Hepatocyte (in vitro differentiated cells): ENCODE measurements at places on chromosomes 3 and 15. TPM values are rescaled to one million over a fixed set of nuclear protein-coding genes. Genes with fewer than 3 reads are reported as not detected.

- no peak for DNase-seq
These were observed 3.1 kb upstream of the FMN1 start for GRCh38 chr15:33197636-33198035.

The RBPMS2 gene
- total RNA-seq: 0.27 and 1.2 TPM in 2 replicates

GRCh38 chr3:107092121-107092520 is 285.1 kb upstream of the CCDC54 start:
- no peak for DNase-seq

- DNase-seq: no peak
These were observed 87.9 kb downstream of the SATB1 start for GRCh38 chr3:18337231-18337630.

The HYKK gene
- 1.7 and 3.6 TPM in 2 replicates for total RNA-seq

DNA sequence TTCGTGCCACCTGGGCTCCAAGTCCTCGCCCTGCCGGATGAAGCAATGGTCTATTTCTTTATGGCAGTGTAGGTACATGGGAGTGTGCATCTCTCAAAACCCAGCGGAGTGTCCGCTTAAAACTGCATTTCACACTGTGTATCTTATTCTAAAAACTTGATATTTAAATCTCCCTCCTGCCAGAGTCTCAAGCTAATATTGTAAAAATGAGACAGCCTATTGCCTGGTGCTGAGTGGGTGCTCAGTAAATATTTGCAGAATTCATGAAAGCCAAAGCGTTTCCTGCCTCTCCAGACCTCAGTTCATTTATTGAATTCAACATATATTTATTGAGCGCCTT is 330 bp upstream of the TBC1D2B start:
- DNase-seq: no peak

The IL5RA gene
- 1.5 TPM in 1 of 2 replicates, not detected in the other for total RNA-seq

GRCh38 chr3:172654470-172654869 is 56.4 kb downstream of the NCEH1 start:
- DNase-seq: no peak

DNA sequence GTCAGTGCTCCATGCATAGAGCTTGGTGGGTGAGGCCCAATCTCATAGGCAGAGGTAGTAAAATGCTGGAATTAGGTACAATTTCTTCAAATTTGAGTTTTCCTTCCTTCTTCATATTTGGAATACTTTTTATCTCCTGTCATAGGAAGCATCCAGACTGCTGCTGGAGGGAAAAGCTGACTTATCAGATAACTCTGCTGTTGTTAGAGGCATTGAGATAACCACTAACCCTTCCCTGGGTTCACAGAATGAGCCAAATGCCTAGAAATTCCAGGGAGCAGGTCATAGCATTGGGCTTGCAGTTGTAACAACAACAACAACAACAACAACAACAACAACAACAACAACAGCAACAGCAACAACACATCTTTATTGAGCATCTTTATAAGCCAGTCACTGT is 332.7 kb downstream of the PDCD6IP start:
- DNase-seq: no peak

The FETUB gene
- total RNA-seq: 5.7 and 7.2 TPM in 2 replicates

DNA sequence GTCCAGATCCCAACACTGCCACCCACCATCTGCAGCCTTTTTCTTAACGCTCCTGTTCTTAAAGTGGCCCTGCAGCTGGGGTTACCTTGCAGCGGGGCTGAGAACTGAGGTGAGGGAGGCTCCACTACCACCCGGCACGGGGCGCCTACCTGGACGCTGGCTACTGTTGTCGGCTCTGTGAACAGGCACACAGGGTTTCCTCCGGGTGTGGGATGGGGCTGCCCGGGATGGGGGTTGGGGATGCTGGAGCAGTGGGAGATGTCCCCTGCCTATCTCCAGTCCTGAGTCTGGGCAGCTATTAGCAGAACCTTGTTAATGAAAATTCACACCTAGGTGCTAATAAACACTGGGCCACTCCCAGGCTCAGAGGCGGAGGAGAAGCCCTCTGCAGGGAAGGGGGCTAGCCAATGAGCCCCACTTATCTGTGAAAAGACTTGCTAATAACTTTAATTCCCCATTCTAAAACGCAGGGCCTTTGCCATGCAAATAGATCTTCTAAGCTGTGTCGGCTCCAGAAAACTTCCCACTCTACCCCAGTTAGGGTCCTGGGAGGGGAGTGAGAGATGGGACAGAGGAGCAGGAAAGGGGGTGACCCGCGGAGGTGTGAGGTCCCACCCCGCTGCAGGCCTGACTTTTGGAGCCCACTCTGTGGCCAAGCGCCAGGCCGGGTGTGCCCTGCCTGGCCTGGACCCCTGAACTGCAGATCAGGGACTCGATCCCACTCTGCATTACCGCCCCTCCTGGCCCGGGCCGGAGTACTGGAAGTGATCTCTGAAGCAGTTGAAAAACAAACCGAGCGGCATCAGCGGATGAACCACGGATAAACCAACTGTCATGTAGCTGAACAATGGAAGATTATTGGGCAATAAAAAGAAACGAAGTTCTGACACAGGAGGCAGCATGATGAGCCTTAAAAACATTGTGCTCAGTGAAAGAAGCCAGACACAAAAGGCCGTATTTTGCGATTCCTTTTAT is 3.1 kb downstream of the MESP1 start:
- no peak for DNase-seq
